ENCODE measurements at places on chromosomes 2 and 18. TPM values are rescaled to one million over a fixed set of nuclear protein-coding genes. Genes with fewer than 3 reads are reported as not detected.

Gene STK25
- 245 TPM for total RNA-seq

DNA sequence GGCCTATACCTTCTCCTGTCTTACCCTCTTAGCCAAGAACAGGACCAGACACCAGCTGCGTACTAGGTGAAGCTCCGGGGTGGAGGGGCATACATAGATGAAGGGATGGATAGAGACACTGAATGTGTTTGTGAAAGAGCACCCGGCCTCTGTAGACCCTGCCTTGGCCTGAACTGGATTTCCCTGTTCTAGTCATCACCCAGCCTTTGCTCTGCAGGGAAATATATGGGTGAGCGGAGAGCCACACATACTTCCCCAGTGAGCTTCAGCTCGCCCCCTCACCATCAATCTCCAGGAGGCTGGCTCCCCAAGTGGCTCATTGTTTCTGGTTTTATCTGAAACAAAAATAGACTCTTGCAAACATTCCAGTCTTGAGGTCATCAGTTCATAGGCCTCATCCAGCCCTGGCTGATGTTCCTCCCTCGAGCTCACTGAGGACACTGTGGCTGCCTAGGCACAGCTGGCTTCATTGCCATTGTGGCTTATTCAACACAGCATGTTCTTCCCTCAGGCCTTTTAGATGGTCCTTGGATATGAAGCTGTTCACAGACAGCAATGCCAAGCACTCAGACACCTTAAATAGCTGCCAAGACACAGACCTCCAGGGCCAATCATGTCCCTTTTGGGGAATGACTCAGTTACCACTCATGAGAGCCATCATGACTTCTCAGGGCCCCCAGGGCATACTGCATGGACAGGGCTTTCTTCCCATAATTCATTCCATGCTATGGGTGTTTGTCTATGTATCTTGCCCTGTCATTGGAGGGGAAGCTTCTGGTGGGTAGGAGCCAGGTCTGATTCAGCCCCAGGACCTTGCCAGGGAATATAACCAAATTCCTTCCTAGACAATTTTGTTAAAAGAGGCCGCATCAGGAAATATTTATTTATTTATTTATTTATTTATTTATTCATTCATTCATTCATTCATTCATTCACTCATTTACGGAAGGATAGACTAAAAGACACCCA, 82.4 kb downstream of the TTC32 start:
- peak; percentile 93 for DNase-seq

Gene NT5DC4
- not detected for total RNA-seq

GRCh38 chr2:130332271-130333073, 10.2 kb upstream of the IMP4 start:
- peak; percentile 84 for DNase-seq

Gene RNF125
- total RNA-seq: 1.1 TPM

Measured in PC-3 (cell line).